ENCODE measurements at places on chromosomes 1 and 21.

GRCh38 chr21:25459365-25459764 lies 147.9 kb downstream of the MRPL39 start:
- no peak for DNase-seq

DNA sequence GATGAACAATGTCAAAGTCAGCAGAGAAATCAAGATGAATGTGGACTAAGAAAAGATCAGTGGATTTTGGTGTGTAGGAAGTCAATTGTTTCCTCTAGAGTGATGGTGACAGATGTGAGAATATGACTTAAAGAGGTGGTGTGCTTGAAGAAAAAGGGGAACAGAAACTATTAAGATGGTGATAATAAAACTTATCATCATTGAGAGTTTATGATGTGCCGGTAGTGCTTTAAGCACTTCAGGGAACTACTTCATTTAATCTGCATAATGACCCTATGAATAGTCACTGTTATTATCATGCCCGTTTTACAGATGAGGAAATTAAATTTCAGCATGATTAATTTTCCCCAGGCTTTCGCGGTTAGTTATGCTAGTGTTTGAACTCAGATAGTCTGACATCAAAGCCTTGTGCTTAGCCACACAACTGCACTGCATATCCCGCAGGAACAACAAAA lies 246.9 kb upstream of the LRRC7 start:
- no peak for DNase-seq

DNA sequence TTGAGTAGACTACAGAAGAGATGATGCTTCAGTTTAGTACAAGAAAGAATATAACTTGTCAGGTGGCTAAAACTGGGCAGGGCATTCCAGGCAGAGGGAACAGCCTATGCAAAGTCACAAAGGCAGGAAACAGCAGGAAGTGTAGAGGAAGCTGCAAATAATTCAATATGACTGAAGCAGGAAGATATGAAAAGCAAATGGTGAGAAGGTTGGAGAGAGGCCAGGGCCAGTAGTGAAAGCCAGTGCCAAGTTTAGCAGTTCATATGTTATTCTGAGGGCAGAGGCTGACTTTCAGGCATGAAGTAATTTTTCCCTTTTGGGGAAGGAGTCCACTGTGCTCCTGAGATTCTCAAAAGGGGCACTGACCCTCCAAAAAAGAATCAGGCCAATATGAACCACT lies 8.0 kb upstream of the YBX1 start:
- no peak for DNase-seq

DNA sequence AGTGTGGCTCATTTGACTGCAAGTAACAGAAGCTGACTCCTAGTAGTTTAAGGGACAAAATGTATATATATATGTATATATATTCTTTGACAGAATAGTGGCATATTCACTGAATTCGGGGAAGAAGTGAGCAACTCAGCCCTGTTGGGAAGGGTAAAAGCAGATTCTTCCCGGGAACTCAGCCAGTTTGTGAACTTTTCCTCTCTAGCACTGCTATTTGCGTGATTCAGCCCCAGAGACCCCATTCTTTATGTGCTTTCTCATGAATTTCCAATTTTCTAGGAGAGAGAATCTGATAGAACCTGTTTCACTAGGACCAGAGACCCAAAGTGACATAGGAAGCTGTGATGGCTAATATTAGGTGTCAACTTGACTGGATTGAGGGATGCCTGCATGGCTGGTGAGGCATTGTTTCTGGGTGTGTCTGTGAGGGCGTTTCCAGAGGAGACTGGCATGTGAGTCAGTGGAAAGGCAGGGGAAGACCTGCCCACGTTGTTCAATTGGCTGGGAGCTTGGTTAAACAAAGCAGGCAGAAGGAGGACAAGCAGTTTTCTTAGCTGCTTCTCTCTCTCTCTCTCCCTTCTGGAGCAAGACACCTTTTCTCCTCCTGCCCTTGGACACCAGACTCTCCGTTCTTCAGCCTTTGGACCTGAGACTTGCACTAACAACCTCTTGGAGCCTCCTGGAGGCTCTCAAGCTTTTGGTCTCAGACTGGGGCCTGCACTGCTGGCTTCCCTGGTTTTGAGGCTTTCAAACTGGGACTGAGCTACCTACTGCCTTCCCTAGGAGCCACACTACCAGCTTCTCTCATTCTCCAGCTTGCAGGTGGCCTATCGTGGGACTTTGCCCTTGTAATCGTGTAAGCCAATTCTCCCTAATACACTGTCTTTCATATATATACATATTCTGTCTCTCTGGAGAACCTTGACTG lies 93.4 kb upstream of the KCNK1 start:
- DNase-seq = no peak

DNA sequence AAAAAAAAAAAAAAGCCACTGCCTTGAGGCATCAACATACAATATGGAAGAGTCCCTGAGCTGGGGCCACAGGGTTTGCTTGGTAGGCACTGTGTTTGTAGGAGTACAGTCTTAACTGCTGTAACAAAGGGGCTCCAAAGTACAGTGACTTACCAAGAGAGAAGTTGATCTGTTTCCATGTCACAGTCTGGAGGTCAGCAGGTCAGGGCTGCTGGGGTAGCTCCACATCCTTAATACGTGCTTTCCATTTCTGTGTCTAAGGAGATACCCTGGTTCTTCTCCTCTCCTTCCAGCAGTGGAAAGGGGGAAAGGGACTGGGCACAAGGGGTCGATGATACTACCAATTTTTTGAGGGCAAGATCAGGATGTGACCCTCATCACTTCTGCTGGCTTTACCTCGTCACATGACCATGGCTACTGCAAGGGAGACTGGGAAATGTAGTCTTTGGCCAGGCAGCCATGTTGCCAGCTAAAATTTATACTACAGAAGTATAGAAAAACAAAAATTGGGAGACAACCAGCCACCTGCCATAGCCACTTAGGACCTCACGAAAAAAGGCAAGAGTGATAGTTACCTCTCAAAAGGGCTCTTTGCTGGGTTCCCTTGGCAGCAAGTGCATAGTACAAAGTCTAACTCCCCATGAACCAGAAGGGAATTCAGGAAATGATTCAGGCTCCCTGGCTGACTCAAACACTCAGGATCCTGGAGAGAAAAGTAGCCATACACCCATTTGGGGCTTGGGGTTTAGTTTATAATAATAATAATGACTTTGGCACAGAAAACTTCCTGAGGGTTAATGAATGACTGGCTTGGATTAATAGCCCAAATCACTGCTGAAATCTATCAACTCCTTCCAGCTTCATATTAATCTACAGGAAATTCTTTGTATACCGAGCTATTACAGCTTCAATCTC lies 52.7 kb upstream of the ATP5PO start:
- DNase-seq = no peak

Data from DMS79 (cell line).